ENCODE measurements at places on chromosomes 7 and 10.
A peak's percentile ranks its signal among the peaks of the same experiment; 100 is the strongest.

GRCh38 chr10:72654720-72655119 lies 28.8 kb upstream of the MICU1 start:
- DNase-seq, result no peak

GRCh38 chr7:47744883-47745282 lies 163.0 kb upstream of the TNS3 start:
- DNase-seq, result no peak

DNA sequence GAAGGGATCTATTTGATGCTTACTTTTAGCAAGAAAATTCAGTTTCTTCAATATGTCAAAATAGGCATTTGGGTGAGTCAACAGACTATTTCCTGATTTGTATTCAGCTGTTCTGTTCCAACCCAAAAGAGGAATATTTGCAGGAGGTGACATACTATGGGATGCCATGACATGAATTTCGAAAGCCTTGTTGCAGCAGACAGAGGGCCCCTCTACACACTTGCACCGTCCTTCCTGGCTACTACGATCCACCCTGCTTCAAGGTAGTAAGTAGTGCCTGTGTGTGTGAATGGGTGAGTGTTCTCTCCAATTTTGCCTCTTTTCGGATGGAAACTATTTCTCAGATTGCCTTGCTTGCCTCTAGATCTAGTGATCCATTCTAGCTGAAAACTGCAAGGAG lies 413.0 kb upstream of the ADARB2 start:
- no peak for DNase-seq

DNA sequence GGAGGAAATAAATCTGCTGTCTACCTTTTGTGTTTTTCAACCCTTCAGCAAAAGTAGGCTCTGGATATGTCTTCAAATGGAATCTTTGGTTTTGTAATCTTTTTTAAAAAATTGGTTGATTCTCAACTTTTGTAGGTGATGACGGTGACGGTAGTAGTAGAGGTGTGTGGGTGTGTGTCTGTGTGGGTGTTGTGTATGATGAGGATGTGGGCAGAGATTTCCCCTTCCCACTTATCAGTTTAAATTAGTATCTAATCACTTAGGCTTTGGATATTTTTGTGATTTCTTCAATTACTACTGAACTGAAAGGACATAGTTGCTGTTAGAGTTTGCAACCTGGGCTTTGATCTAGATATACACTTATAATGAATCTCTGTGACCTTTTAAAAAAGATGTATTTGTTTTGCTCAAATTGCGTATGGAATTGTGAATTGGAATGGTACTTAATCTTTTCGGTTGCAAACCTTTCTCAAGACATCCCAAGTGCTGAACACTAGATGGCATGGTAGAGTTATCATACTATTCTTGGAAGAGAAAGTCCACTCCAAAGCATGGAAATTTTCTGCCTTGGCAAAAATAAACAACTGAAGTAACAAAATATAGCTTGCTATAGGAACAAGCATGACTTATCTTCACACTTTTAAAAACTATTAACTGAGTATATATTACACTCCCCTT lies 51.9 kb upstream of the A1CF start:
- DNase-seq, result no peak

DNA sequence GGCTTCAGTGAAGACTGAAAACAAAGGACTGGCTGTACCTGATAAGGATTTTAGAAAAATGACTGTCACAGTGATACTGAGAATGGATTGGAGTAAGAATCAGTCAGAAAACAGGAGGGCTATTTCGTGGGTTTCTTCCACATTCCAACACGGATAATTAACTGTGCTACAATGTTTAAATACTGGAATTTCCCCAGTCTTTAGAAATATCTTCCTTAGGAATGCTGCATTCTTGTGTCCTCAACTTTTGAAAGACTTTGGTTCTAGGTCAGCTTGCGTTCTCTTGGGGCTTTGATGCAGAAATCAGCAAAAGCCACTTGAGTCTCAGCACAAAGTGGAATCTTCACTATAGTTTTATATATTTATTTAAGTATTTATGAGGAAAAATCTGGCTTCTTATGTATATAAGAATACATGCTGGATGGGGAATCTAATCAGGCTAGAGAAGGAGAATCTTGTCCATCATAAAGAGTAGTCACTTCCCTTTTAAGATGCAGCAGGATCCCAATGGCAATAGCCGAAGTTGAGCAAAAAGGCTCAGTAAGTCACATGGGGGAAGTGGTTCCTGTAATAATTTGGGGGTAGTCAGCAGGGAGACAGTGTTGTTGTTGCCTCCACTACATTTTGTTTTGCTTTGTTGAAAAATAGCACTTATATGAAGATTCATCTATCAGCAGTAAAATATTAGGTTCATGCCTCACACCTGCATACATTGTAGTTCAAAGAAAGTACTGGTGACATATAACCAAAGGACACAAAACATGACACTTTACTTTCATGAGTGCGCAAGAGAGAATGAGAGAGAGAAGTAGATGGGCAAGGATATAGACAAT lies 86.0 kb downstream of the CH25H start:
- DNase-seq, result no peak

DNA sequence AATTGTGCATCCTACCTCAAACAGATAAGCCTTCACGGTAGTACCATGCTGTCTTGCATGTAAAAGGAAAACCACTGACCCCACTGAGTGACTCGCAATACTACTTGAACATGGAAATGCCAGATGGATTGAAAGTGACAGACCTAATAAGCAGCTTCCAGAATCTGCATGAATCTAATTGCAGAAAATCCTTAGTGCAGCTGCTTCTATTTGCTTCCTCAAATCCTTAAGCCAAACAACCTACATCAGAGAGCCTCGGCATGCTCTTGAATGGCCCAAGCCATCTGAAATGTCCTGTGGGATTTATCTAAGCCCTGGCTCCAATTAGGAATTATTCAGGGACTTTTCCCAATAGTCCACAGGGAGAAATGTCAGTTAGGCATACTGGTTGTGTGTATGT lies 509.5 kb upstream of the CELF2 start:
- no peak for DNase-seq

DNA sequence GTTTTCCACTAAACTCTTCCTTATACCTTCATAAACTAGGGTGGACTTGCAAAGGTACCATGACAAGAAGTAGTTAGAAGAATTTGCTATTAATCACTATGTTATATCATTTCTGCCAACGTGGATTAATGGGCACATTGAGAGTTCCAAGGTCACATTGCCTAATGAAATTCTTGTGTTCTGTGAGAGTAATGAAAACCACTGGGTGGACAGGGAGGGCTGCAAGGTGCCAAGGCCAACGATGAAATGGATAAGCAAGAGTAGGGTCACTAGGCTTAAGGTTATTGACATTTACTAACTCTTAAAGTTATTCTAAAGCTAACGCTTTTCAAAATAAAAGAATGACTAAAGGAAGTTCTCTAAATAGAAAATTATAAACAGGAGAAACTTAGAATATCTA lies 6.6 kb upstream of the ABCB4 start:
- no peak for DNase-seq

- no peak for DNase-seq
Measured at GRCh38 chr7:93830141-93830925, 60.2 kb downstream of the TFPI2 start.

DNA sequence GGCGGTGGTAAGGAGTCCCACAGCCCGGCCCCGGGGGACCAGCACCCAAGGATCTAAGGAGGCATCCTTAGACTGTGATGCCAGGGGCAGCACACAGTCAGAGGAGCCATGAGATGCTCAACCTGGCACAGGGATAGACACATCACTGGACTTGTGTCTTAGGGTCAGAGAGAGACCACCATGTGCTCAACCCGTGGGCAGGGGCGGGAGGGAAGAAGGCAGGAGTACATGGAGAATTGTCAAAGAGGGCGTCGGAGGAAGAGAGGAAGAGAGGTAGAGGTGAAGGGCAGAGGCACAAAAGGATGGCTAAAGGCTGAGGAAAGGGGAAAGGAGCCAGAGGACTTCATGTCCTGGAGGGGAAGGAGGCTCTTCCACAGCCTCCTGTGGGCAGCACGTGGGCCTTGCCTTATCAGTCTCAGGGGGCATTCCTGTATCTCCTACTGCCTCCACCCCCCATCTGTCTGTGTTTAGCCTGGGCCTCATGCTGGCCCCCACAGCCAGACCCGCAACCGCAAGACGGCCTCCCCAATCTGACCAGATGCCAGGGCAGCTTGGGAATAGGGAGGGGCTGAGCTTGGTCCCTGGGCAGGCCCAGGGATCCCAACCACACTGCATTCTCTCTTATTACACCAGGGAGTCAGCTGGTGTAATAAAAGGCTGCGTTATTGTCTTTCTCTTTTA lies 2.2 kb downstream of the ADCY1 start:
- no peak for DNase-seq

GRCh38 chr7:50449881-50450589 lies at the start of gene FIGNL1:
FIGNL1 (minus strand) TSS chr7:50450350; CDS start chr7:50447287, 3,063 bp downstream.
- DNase-seq, result peak; percentile 76

- no peak for DNase-seq
Measured at GRCh38 chr7:27185013-27185853, at the start of gene HOXA11. HOXA11 (minus strand) TSS chr7:27185232; CDS start chr7:27185144, 88 bp downstream.

GRCh38 chr10:126175641-126176262 lies 212.5 kb downstream of the ADAM12 start:
- no peak for DNase-seq

GRCh38 chr10:100827819-100828737 lies 82.7 kb downstream of the PAX2 start:
- DNase-seq, result peak; percentile 63

- DNase-seq, result no peak
Measured at GRCh38 chr10:24407928-24408327, 199.0 kb downstream of the KIAA1217 start.

GRCh38 chr7:151851145-151851751 lies 25.7 kb downstream of the PRKAG2 start:
- no peak for DNase-seq

GRCh38 chr10:122462533-122463465 lies 1.4 kb downstream of the HTRA1 start:
- no peak for DNase-seq

- DNase-seq, result no peak
Measured at GRCh38 chr10:20682782-20683181, 214.3 kb downstream of the NEBL start.

DNA sequence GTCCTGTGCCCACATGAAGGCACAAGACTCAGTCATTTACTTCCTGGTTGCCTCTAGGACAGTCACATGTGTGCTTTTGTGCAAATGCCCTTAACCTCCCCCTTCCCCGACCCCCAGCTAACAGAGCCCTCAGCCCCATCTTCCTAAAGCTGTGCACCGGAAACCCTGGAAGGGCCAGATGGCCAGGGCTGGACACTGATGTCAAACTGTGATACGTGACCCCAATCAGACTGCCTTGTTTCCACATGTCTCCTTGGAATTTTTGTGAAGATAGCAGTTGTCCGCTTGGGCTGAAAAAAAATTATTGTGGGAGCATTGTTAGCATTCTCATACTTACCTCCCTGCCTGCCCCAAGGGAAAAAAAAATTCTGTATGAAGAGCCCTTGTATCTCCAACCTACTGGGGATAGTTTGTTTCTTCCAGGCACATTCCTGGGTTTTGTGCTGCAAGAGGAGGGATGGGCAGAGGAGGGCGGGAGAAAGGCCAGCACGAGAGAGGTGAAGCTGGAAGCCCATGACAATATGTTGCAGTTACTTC lies 17.0 kb upstream of the ADAM12 start:
- no peak for DNase-seq

DNA sequence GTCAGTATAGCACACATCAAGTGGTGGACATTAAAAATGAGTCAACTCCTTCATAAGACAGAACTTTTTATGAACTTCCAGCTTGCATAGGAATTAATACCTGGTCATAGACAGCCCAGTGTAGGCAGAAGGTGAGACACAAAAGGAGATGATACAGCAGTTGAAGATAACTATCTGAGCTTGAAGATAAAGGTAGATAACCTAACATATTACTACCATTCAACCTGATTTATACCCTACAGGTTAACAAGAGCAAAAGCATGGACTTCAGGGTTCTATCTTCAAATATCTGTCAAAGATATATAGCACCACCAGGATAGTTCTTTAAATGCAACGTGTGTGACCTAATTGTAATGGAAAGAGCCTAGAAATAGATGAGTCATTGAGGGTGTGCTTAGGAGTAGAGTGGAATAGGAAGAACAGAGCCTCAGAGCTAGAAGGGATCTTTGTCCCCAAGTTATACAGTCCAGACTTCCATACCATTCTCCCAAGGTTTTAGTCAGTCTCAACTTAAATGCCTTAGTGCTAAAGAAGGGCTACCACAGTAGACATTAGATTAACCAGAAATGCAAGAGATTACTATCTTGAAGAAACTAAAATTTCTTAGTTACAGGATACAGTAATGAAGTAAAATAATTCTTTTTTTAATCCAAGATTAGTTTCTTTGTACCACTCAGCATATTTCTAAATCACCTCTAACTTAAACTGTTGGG lies 9.2 kb downstream of the ZNF800 start:
- no peak for DNase-seq

- no peak for DNase-seq
Measured at GRCh38 chr10:109127363-109127762, 795.9 kb downstream of the XPNPEP1 start.

- no peak for DNase-seq
Measured at GRCh38 chr7:2968616-2969397, 74.9 kb downstream of the CARD11 start.

DNA sequence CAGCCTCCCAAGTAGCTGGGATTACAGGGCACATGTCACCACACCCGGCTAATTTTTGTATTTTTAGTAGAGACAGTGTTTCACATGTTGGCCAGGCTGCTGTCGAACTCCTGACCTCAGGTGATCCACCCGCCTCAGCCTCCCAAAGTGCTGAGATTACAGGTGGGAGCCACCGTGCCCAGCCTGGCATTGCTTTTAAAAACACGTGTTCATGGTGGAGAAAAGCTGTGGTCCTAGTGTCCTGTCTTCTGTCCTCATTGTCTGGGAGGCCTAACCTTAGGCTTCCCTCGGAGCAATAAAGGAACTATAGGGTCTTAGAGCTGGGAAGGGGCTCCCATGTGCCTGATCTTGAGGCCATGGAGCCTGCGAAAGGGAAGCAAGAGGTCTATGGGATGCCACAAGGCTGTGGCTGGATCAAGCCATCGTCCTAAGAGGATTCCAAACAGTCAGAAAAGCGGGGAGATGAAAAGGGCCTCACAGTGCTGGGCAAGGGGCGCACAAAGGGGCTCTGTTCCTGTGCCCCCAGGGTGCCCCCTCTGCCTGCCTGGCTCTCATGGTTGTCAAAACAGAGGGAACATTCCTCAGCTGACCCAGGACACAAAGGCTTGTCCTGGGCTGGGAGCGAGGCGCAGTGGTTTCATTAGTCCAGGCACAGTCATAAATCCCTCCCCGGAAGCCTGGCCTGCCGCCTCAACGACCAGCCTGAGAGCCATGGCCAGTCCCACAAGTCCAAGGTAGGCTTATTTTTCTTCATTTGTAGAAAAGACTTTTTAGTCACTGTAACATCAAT lies 106.6 kb upstream of the TNS3 start:
- no peak for DNase-seq

GRCh38 chr7:142836426-142836825 lies 18.4 kb upstream of the EPHB6 start:
- DNase-seq, result no peak

DNA sequence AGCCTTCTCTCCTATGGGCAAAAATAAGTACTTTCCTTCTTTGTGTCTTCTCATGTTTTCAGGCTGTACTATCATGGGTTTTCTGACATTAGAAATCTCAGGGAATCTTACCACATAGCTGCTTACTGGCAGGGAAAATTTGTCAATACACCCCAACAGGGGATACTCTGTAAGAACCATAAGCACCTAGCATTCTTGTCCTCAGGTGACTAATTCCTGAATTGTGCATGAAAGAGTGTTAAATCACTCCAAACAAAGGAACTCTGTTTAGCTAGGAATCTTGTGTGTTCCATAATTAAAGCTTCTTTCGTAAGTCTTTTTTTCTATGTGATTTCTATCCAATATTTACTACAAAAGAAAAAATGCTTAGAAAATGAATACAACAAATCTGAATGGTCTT lies 206.7 kb upstream of the POT1 start:
- DNase-seq, result no peak

GRCh38 chr7:28408105-28408959 lies 4.0 kb upstream of the CREB5 start:
- peak; percentile 6 for DNase-seq
